Glomerular endothelial cell (primary cell): ENCODE measurements at places on chromosomes 7 and 10. TPM values are rescaled to one million over a fixed set of nuclear protein-coding genes. Genes with fewer than 3 reads are reported as not detected.
A peak's percentile ranks its signal among the peaks of the same experiment; 100 is the strongest.

Gene IQUB
- total RNA-seq: 0.19 and 0.29 TPM in 2 replicates

Gene SVOPL
- total RNA-seq: not detected in 2 replicates

Gene MRC1
- 10.6 and 23.8 TPM in 2 replicates for total RNA-seq

Gene ABCB4
- total RNA-seq: 0.29 and 0.78 TPM in 2 replicates

Gene NEUROG3
- not detected in 2 replicates for total RNA-seq

Gene GCC1
- total RNA-seq: 17.6 and 19.7 TPM in 2 replicates

Gene HOXA10
- total RNA-seq: 8.1 and 10.3 TPM in 2 replicates

Gene EGR2
- 0.06 TPM in 1 of 2 replicates, not detected in the other for total RNA-seq

Gene SRGN
- 380 and 694 TPM in 2 replicates for total RNA-seq

Gene BHLHA15
- total RNA-seq: 0.53 and 0.68 TPM in 2 replicates

Gene SP8
- not detected in 2 replicates for total RNA-seq

Gene COBL
- total RNA-seq: not detected in 2 replicates

Gene TEX47
- not detected in 2 replicates for total RNA-seq

Gene VWC2
- not detected in 2 replicates for total RNA-seq

Gene STX1A
- 19.5 and 22.0 TPM in 2 replicates for total RNA-seq

Gene TAS2R41
- total RNA-seq: not detected in 2 replicates

Gene LIPJ
- total RNA-seq: not detected in 2 replicates

Gene YAE1
- total RNA-seq: 10.1 and 13.0 TPM in 2 replicates

Gene ZNF117
- total RNA-seq: 13.6 and 20.4 TPM in 2 replicates

Gene FAM25A
- not detected in 2 replicates for total RNA-seq

Gene WASL
- total RNA-seq: 24.9 and 25.6 TPM in 2 replicates

Gene LMOD2
- not detected in 2 replicates for total RNA-seq

GRCh38 chr10:43372765-43373361, 1.4 kb downstream of the FXYD4 start:
- no peak for DNase-seq

DNA sequence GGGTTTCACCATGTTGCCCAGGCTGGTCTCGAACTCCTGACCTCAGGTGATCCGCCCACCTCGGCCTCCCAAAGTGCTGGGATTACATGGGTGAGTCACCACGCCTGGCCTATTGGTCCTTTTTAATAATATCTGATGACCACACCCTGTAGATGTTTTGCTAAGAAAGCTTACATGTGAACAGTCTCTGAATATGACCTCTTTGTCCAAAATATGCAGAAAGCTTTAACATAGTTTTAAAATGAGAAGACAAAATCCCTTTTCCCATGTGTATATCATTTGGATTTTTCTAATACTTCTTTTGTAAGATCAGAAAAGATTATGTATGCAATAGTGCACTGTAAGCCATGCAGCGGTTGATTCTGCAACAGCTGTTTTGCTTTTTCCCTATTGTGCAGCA, 38.5 kb downstream of the MCU start:
- no peak for DNase-seq

DNA sequence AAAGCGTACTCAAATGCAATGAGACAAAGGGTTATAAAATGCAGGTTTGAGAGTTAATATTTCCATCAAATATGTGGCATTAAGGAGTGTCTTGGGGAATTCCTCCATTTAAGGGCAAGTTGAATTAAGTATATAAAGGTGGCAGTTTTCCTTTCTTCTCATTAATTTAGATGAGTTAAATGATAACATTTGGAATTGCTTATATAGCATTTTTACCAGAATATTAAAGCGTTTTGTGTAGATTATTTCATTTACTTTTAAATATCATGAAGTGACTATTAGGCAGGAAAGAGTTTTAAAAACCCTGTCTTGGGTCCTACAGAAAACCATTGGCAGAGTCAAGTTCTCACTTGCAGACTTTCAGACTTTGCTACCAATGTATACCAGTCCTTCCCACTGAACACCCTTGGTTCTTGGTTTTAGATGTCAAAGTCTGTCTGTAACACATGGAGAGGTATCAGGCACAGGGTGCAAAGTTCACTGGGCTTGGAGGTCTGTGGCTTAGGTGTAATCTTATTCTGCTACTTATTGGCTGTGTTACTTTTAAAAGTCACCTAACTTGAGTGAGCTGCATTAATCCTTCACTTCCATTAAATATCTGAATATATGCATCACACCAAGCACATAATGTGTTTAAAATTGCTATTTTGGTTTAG, 51.0 kb downstream of the ASB4 start:
- DNase-seq: no peak

- no peak for DNase-seq
These were observed 527 bp downstream of the AKR1B1 start for GRCh38 chr7:134458341-134458805.

DNA sequence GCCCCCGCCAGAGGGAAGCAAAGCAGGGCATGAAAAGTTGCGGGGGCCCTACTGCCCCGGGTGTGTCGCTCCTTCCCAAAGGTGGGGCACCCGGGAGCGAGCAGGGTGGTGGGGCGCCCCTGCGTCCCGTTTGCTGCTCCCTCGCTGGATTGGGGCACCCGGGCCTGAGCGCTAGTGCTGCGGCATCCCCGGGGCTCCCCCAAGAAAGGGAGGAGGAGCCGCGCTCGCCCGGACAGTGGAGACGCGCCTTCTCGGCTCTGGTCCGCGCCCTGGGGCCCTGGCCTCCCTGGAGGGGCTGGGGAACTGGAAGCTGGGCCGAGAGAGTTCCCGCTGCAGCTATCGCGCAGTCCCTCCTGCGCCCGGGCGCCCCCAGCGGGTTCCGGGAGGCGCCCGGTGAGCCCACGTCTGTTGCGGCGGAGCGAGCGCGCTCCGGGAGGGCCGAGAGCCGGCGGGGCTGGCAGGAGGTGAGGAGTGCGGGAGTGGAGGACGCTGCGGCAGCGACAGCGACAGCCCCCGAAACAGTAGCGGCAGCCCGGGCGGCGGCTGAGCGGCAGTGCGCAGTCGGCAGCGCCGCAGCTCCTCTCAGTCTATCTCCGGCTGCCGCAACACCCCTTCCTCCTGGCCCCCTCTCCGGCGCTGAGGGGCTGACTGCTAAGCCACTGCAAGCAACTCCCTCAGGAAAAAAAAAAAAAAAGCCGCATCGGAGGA, 504 bp upstream of the BMPER start:
- no peak for DNase-seq

GRCh38 chr7:99839287-99840021, 11.6 kb downstream of the CYP3A43 start:
- no peak for DNase-seq

- DNase-seq: no peak
These were observed at the start of gene MTG1 for GRCh38 chr10:133394064-133394663. Gene MTG1, plus strand, starts transcription at chr10:133394157. Its CDS starts 64 bp downstream, at chr10:133394221.

- no peak for DNase-seq
These were observed 804.8 kb upstream of the IGFBP3 start for GRCh38 chr7:46725838-46726237.

GRCh38 chr10:123135415-123136141, at the start of gene HMX3:
Gene HMX3, plus strand, starts transcription at chr10:123135970. Its CDS starts 81 bp downstream, at chr10:123136051.
- DNase-seq: no peak

- DNase-seq: no peak
These were observed 223.4 kb downstream of the SEC23IP start for GRCh38 chr10:120115959-120116358.

DNA sequence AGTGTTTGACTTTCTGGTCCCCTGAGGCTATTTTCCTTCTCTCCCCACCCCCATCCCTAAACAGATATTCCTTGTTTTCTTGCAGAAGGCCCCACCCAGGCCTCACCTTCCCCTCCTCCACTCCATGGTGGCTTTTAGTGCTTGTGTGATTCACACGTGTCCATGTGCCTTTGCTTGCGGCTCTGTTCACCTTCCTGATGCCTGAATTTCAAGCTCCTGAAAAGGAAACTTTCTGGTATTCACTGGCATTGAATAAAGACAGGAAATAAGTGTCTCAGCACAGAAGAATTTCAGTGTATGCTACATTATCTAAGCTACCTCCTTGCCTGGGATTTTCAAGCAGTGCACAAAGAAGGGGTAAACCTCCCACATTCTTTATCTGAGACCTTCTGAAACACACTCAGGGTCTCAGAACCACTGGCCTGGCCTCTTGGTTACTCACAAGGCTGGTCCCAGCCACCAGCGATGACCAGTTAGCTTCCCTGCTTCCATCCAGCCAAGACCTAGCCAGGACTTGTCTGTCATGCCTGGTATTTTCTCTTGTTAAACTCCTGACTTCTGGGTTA, 17.2 kb upstream of the UBE2H start:
- DNase-seq: peak; percentile 92

DNA sequence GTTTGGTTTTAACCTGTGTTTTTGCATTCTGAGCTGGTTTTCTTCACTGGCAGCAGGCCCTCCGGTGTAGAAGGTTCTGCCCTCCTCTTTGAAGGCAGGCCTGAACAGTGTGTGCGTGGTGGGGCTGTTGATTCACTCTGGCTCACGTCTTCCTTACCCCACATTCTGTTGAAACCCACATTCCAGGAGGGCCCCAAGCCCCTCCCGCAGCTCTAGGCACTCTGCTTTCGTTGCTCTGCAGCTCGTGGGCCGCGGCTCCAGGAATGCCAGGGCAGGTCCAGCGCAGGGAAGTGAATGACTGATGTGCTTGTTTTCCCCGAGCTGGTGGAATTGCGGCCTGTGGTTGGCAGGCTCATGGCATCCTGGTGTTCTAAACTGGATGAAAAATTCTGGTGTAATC, 49.0 kb downstream of the HTRA1 start:
- DNase-seq: no peak

DNA sequence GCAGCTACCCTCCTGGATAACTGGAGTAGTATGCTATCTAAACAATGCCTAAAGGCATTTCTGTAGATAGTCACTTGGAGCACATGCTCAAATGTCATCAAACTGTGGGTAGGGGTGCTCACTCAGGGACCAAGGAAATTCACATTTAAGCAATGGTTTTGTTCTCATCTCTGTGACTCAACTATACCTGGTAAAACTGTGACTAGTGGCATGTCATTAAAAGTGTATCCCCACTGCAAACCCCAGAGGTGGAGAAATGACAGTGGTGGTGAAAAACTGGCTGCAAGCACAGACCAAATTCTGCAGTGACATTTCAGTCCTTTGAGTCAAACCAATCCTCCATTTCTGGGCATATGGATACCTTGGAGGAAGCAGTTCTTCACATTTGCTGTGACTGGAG, 134.2 kb upstream of the EFCAB10 start:
- DNase-seq: no peak

DNA sequence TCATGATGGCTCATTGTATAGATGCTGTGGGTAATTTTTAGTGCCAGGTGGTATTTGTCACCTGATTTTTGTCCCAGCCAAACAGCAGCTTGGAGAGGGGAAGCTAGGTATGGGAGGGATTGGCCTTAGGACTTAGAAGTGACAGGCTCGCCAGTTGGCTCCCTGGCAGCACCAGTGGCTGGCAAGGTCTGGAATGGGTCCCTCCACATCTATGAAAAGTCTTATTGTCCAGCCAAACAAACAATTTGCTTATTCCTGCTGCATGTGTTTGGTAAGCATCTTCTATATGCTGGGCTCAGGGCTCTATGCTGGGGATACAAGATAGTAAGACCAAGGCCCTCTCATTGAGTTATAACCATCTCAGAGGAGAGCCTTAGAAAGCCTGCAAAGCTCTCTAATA, 42.5 kb downstream of the SORCS3 start:
- no peak for DNase-seq

DNA sequence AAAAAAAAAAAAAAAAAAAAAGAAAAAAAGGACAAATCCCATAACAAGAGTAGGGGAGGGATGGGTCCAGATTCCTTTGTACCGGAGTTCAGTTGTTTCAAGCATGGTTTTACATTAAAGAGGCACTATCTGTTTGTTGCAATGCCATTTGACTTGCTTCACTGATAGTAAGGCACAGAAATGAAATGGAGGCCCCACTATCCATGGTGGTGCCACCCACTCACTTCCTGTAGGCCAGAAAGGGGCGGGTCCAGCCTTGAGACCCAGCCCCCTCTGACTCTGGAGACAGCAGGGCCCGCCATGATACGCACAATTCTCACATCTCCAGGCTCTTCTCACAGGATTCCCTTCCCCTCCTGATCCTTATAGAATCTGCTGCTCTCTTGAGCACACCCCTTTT, 100.0 kb downstream of the CLEC2L start:
- DNase-seq: no peak

DNA sequence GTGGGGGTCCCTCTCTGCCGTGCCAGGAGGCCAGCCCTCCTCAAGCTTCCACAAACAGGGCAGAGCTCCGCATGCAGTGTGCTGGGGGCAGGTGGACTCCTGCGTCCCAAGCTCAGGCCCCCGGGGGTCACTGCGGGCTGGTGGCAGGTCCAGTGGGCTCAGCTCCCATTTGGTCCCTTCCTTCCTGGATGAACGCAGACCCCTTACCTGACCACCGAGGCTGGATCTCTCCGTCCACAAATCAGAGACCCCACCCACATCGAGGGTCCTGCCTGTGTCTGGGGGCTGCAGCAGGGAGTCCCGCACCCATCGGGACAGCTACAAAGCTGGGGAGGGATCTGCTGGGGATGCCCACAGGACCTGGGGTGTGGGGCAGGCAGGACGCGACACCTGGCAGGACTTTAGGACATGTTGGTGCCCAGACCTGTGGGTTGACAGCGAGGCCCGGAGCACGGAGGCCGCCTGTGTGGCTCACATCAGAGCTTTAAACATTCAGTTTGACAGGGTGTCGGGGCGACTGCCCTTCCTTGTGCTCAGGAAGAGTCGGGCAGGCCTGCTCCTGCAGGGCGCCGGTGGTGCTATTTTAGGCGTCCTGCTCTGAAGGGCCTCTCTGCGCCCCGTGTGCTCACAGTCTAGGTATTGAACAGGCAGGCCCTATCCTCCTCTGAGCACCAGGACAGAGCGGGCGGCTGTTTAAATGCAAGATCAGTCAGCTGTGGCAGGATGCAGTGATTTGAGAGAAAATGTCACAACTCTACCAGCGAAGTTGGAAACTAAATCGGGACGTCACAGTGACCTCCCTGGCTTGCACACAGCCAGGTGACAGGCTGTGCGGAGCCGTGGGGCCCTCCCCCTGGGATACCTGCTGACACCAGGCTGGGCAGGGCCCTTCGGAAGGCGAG, 15.9 kb upstream of the CFAP46 start:
- no peak for DNase-seq

- no peak for DNase-seq
These were observed 518.8 kb downstream of the DNAJB6 start for GRCh38 chr7:157855452-157856213.

GRCh38 chr10:123778719-123779517, 112.7 kb downstream of the CPXM2 start:
- no peak for DNase-seq

GRCh38 chr10:101052285-101052684, 9.5 kb upstream of the KAZALD1 start:
- DNase-seq: no peak

DNA sequence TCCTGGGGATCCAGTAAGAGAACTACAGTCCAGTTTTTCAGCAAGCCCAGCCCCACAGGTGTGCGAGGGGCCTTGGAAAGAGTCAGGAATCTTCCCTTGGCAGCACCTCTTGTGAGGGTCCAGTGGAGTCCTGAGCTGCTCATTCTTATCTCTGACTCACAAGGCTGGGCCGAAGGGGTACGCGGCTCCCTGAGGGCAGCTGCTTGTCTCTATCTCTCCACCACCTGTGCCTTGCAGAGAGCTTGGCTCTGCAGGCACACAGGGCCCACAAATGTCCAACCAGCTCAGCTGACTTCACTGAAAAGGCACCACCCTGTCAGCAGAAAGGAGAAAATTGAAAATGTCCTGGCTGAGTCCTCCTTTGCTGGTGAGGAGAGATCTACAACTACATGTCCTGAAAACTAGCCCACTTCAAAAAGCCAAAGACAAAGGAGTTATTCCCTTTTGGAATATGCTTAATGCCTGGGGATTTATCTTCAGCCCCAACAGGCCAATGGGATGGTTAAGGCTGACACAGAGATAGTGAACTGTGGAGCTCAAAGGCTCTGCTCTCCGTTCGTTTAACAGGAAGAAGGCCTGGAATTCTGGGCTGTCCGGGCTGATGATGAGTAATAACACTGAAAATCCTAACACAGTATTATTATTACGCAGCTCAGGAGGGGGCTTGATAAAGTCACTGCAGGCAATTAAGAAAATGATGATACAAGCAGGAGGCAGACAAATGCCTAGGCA, 23.4 kb downstream of the UROS start:
- DNase-seq: no peak

- no peak for DNase-seq
These were observed 124.3 kb downstream of the THSD7A start for GRCh38 chr7:11707606-11708193.
